Activated CD8-positive, alpha-beta T cell treated with anti-CD3 and anti-CD28 coated beads, Interleukin-2, amount 10 ng/mL, durations not matched to agents 7 days and 5 days (primary cell): ENCODE measurements at places on chromosomes 12 and 14. TPM values are rescaled to one million over a fixed set of nuclear protein-coding genes. Genes with fewer than 3 reads are reported as not detected.

Gene TM7SF3
- total RNA-seq: 54.0 TPM

Gene KCNMB4
- total RNA-seq: 0.60 TPM

Gene EML5
- 2.1 TPM for total RNA-seq

DNA sequence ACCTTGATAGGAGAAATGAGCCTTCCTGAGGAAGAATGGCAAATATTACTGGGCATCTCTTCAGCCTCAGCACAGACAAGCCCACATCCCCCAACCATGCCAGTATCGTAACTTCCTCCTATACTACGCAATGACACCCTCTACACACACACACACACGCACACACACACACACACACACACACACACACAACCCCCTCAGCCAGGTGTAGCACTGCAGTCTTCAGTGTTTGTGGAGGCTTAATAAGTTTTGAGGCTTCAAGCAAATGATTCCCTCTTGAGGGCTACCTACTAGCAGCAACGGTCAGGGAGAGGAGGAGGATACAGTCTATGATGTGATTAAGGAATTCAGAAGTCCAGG is 1.6 kb downstream of the DGKA start:
- H3K27ac ChIP-seq: peak overlapping the region; percentile 99
- H3K4me3 ChIP-seq: peak overlapping the region; percentile 95
- peaks cover 73% of the 10 kb centered on the region for H3K36me3 ChIP-seq
- H3K27me3 ChIP-seq: no peaks in the 10 kb centered on the region
- DNase-seq: peak; percentile 68
- H3K4me1 ChIP-seq: peaks cover 58% of the 10 kb centered on the region

GRCh38 chr14:93788543-93789227 is 400 bp upstream of the PRIMA1 start:
- no peaks in the 10 kb centered on the region for H3K4me1 ChIP-seq
- peaks cover 64% of the 10 kb centered on the region for H3K27me3 ChIP-seq
- no peak for DNase-seq
- H3K4me3 ChIP-seq: no peak overlapping the region

GRCh38 chr12:111842556-111843396 is 748 bp downstream of the MAPKAPK5 start:
- peak; percentile 36 for DNase-seq
- peak overlapping the region; percentile 95 for H3K27ac ChIP-seq
- H3K4me1 ChIP-seq: peaks cover 46% of the 10 kb centered on the region
- H3K4me3 ChIP-seq: peak overlapping the region; percentile 95
- H3K36me3 ChIP-seq: peaks cover 46% of the 10 kb centered on the region
- H3K27me3 ChIP-seq: no peaks in the 10 kb centered on the region

Gene IFNG-AS1
- total RNA-seq: 0.21 TPM

GRCh38 chr12:52349196-52349595 is 18.1 kb downstream of the KRT85 start:
- no peak for DNase-seq
- peaks cover 45% of the 10 kb centered on the region for H3K27me3 ChIP-seq
- peaks cover 8% of the 10 kb centered on the region for H3K4me1 ChIP-seq

Gene MTRFR
- total RNA-seq: 30.0 TPM

Gene ERP27
- total RNA-seq: 7.9 TPM

Gene CCDC184
- total RNA-seq: 1.5 TPM

DNA sequence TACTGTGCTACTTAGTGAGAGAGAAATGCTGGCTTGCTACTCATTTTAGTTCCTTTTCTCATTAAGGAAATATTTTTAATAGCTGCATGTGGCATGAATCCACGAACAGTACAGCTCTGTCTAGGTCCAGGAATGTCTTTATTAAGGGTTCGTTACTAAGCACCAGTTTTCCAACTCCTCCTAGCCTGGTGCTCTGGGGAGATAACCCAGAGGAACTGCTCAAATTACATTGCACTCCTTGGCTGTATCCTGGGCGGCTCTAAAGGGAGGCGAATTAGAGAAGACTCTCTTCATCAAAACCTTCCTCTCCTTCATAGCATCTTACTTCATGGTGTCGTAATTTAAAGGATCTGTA is 101.3 kb downstream of the PPM1A start:
- peaks cover 5% of the 10 kb centered on the region for H3K27me3 ChIP-seq
- DNase-seq: no peak
- no peaks in the 10 kb centered on the region for H3K4me1 ChIP-seq
- no peaks in the 10 kb centered on the region for H3K36me3 ChIP-seq

GRCh38 chr12:91637789-91638624 is 455.4 kb upstream of the DCN start:
- no peak for DNase-seq
- peaks cover 2% of the 10 kb centered on the region for H3K4me1 ChIP-seq
- no peak overlapping the region for H3K4me3 ChIP-seq
- H3K27me3 ChIP-seq: no peaks in the 10 kb centered on the region

DNA sequence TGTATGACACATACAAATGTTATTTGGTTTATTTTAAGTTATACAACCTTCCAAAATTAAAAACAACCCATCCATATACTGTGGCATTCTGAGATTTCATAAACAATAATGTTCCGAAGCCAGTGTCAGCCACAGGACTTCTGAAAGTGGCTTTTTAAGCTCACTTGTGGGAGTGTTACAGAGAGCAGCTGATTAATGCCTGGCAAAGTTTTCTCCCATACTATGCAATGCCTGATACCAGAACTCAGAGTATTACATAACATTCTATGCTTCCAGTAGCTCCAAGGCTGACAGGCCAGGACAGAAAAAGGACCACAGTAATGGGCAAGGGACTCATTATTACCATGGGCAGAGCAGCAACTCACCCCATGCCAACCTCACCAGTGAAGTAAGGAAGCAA is 29.3 kb downstream of the NELL2 start:
- H3K27ac ChIP-seq: peak overlapping the region; percentile 96
- peak overlapping the region; percentile 48 for H3K4me3 ChIP-seq
- H3K4me1 ChIP-seq: peaks cover 83% of the 10 kb centered on the region
- DNase-seq: no peak
- peaks cover 21% of the 10 kb centered on the region for H3K36me3 ChIP-seq
- no peaks in the 10 kb centered on the region for H3K27me3 ChIP-seq

- H3K4me3 ChIP-seq: no peak overlapping the region
- peaks cover 72% of the 10 kb centered on the region for H3K36me3 ChIP-seq
- DNase-seq: peak; percentile 13
- H3K27me3 ChIP-seq: no peaks in the 10 kb centered on the region
Measured at GRCh38 chr14:99175331-99176155, 96.5 kb downstream of the BCL11B start.

GRCh38 chr14:61355892-61356325 is 34.5 kb downstream of the PRKCH start:
- peaks cover 74% of the 10 kb centered on the region for H3K36me3 ChIP-seq
- no peak for DNase-seq
- H3K4me1 ChIP-seq: peaks cover 94% of the 10 kb centered on the region
- no peaks in the 10 kb centered on the region for H3K27me3 ChIP-seq
- H3K4me3 ChIP-seq: peak overlapping the region; percentile 38

DNA sequence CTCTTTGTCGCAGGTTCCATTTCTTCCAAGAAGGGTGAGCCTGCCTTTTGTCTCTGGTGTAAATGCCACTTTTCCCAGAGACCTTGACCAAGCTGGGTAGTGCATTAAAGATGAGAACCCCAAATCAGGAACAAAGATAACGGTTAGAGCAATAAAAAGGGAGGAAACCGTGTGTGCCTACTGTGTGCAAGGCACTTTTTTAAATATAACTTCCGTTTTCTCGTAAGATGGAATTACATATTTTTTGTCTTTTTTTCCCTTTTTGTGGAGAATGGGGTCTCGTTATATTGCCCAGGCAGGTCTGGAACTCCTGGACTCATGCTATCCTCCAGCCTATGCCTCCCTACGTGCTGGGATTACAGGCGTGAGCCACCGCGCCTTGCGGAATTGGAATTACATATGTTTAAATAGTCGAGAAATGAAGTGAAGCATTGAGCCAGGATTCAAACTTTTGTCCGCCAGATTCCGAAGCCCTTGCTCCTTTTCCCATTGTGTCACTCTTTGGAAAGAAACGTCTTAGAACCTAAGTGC is 506 bp upstream of the NABP2 start:
- peak overlapping the region; percentile 91 for H3K4me3 ChIP-seq
- no peaks in the 10 kb centered on the region for H3K27me3 ChIP-seq
- H3K36me3 ChIP-seq: peaks cover 13% of the 10 kb centered on the region
- DNase-seq: no peak
- H3K27ac ChIP-seq: peak overlapping the region; percentile 85
- H3K4me1 ChIP-seq: peaks cover 54% of the 10 kb centered on the region

- H3K4me3 ChIP-seq: no peak overlapping the region
- H3K27ac ChIP-seq: peak overlapping the region; percentile 82
- DNase-seq: no peak
Measured at GRCh38 chr14:75831952-75832351, 149.8 kb downstream of the TGFB3 start.

DNA sequence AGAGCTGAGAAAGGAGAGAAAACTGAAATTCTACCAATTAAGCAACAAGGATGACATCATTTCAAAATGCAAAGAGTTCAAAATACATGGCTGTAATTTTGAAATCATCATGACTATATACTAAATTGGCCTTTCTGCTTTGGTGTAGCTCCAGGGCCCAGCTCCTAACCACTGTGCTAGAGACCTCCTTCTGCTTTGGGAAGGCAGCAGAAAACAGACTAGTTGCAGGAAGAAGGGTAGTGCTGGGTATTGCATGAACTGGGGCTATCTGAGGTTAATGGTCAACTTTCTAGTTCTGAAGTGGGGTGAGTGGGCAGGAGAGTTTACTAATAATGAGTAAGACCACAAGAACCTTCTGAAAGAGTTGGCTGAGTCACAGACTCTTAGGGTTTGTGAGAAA is 66.2 kb downstream of the PTGER2 start:
- H3K27me3 ChIP-seq: no peaks in the 10 kb centered on the region
- H3K36me3 ChIP-seq: peaks cover 23% of the 10 kb centered on the region
- H3K4me3 ChIP-seq: no peak overlapping the region
- H3K27ac ChIP-seq: no peak overlapping the region
- no peak for DNase-seq

GRCh38 chr12:111773801-111774551 is 7.2 kb downstream of the ALDH2 start:
- H3K4me3 ChIP-seq: no peak overlapping the region
- H3K4me1 ChIP-seq: peaks cover 8% of the 10 kb centered on the region
- no peaks in the 10 kb centered on the region for H3K36me3 ChIP-seq
- H3K27me3 ChIP-seq: peaks cover 12% of the 10 kb centered on the region
- no peak for DNase-seq
- H3K27ac ChIP-seq: no peak overlapping the region

GRCh38 chr12:117189725-117190209 is 503 bp downstream of the FBXO21 start:
- peaks cover 25% of the 10 kb centered on the region for H3K4me1 ChIP-seq
- DNase-seq: peak; percentile 52
- H3K4me3 ChIP-seq: peak overlapping the region; percentile 88

Gene LRRIQ1
- not detected for total RNA-seq

Gene MYL2
- total RNA-seq: not detected
